Stimulated activated CD8-positive, alpha-beta memory T cell treated with anti-CD3 and anti-CD28 coated beads, Interleukin-4, amount 100 ng/mL, for 48 hours (primary cell): ENCODE measurements at places on chromosomes 4 and X.

DNA sequence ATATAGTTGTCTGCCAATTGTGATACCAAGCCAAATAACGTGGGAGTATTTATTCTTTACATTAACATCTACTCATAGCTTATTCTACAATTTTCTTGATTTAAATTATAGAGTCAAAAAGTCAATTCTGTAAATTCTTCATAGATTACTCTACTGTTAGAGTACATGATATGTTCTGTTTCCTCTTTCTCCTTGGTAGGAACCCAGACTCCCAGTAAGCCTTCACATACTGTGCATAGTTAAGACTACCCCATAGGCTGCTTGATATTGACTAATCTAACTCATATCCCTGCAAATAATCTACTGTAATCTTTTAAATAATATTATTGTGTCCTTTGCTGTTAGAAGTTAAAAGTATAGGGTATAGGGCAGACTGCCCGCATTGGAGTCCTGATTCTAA is 35.4 kb downstream of the BANK1 start:
- no peak for DNase-seq

DNA sequence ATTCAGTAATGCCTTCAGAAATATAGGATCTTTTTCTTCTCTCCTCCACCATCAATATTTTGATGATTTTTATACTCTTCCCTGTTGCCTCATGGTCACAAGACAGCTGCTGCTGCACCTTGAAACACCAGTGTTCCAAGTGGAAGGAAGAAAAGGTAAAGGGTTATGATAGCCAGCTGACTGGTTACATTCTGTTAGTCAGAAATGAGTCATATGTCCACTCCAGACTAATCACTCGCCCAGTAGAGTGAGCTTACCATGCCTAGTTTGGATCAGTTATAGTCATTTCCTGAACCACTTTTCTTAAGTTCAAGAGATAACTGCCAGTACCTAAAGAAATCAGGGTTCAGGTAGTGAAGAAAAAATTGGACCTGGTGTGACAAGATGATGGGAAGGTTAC is 532.3 kb upstream of the SMIM31 start:
- DNase-seq = no peak

DNA sequence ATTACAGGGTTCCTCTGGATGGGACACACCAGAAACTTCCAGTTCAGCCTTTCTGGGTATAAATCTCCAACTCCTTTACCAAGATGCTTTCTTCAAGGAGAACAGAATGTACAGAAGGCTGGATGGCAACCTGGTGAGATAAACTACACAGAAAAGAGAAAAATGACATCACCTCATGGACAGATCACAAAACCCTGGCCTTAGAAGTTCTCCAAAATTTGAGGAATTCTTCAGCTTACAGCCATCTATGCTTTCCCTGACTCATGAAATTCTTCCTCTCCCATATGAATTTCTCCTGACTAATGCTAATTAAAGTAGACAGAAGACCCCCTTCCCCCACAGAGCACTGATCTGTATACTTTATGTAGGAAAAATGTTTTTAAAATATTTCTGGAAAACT is 345.4 kb downstream of the STIM2 start:
- no peak for DNase-seq

GRCh38 chr4:10046471-10046870 is 25.2 kb upstream of the SLC2A9 start:
- DNase-seq = no peak

DNA sequence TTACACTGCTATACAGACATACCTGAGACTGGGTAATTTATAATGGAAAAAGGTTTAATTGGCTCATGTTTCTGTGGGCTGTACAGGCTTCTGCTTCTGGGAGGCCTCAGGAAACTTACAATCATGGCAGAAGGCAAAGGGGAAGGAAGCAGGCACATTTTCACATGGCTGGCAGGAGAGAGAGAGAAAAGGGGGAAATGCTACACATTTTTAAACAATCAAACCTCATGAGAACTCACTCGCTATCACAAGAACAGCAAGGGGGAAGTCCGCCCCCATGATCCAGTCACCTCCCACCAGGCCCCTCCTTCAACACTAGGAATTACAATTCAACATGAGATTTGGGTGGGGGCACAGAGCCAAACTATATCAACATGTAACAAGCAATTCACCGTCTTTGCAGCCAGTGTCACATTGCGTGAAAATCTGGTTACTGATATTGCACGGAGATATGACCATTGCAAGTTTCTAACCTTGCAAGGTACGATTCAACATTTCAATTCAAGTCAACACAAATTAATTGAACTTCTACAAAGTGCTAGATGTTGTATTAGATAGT is 61.7 kb upstream of the RELL1 start:
- DNase-seq = no peak

DNA sequence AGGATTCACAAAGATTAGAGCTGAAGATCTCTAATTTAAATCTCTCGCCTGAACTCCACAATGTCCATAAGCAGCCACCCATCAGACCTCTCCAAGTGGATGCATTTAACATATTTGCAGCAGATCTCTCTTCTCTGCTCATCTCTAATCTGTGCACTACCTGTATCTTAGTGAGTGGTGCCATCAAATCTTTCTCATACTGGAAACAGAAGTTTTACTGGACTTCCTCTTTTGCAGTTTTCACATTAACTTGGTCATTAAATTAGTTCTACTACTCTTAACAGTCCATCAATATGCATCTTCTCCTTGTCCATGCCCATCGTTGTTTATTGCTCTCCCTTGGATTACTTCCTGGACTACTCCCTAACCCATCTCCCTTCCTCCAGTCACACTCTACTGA is 488.5 kb downstream of the IL15 start:
- DNase-seq = no peak

GRCh38 chrX:66017659-66018170 is 22.2 kb downstream of the VSIG4 start:
- no peak for DNase-seq

GRCh38 chr4:130183096-130183495 is 1087.1 kb downstream of the C4orf33 start:
- DNase-seq = no peak

DNA sequence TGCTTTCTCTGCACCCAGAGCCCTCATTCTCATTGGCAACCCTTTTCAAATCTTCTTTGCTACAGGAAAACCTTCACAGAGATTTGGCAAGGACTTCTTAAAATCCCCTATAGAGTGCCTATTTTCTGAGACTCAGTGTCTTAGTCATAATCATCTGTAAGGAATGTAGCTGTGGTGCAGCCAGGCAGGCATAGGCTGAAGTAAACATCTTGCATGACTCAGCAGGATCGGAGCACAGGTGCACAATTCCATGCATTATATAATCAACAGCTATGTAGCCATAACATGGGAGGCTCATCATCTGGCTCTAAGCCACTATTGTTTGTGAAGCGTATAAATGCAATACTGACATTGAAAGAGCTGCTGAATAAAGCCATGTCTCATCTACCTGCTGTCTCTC is 368.8 kb downstream of the MAGEE1 start:
- no peak for DNase-seq

DNA sequence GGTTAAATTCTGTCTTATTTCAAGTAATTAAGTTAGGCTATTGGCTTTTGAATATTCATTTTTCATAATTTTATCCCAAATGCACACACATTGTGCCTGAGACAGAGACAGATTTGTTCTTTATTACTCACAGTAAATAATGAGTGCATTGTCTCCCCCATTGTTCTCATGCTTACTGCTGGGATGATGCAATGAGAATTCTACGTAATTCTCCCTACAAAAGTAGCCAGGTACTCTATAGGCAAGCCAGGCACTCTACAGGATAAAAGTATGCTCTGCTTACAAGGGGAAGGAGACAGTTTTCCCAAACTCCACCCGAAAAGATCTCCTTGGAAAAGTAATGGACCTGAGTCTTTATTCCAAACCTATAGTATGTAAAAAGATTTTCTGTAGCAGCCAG is 1890.7 kb upstream of the PCDH10 start:
- no peak for DNase-seq

GRCh38 chrX:45485719-45486118 is 285.0 kb upstream of the DIPK2B start:
- DNase-seq = no peak

DNA sequence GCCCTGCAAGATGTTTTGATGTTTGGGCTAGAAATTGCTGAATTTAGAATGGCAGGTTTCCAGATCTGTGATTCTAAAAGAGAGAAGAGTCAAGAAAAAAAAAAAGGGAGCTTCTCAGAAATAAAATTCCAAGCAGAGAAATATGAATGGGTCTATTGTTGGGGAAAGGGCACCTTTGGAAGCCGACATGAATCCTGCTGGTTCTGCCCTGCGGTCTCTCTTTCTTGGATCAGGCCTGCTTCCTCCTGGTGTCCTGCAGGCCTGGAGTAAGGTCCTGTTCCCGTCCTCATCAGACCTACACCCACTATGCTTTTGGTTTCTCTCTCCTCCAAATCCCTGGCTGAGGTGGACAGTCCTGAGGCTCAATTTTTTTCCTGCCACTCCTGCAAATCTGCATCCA is 109.8 kb upstream of the TRIM2 start:
- DNase-seq = no peak

- no peak for DNase-seq
These were observed 97.1 kb downstream of the MRPL1 start for GRCh38 chr4:77959566-77960338.

- no peak for DNase-seq
These were observed 6.1 kb downstream of the UBQLN2 start for GRCh38 chrX:56569378-56570057.

DNA sequence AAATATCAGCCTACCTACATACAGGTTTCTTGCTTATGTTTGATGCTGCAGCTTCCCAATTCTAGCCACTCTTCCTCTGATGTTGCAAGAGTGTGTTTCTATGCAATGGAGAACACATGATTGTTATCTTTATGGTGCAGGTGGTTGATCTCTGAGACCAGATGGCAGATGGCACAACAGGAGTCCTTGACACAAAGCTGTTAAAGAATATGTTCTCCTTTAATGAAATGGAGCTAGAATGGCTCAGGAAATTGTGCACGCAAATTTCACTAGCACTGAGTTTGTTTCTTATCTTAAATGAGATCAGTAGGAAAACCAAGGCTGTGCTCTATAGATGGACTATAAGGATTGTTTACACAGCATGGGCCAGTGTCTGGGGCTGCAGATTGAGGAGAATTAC is 29.9 kb upstream of the TTC29 start:
- DNase-seq = no peak

- DNase-seq = no peak
These were observed 141.8 kb upstream of the PRDX4 start for GRCh38 chrX:23525531-23525930.

DNA sequence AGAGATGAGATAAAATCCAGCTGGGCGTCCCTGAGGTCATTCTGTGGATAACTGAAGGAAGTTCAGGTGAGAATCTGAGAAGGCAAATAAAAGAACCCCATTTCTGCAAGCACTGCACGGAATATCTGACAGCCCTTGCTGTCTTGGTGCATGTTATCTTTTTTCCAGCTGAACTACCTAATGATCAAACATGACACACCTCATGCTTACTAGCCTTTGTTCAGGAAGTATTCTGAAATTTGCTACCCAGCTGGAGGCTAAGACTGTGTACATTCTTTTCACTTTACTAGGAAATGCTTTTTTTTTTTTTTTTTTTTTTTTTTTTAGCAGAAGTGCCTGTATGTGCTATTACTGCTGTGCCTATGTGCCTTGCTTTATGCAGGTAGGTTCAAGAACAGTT is 718.1 kb downstream of the SMARCA1 start:
- no peak for DNase-seq

GRCh38 chrX:52078131-52078530 is 9.1 kb upstream of the MAGED4B start:
- no peak for DNase-seq

- DNase-seq = no peak
These were observed 39.4 kb downstream of the GSX2 start for GRCh38 chr4:54139332-54139731.

DNA sequence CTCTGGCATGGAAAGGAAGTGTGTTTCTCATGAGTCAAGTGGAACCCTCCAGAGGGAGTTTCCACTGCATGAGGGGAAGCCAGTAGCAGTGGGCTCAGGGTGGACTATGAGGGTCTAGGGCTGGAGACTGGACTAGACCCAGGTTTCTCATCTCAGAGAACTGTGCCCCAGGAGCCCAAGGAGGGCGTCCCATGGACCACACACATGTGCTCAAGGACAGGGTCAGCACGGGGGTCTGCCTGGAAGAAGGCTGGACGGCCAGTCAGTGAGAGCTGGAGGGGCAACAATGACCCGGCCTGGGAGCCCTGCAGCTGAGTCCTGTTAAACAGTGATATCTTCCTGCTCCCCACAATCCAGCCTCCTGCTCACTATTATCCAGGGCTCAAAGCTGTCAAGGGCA is 5.8 kb upstream of the CTSO start:
- DNase-seq = no peak

GRCh38 chr4:6008092-6008551 is 10.1 kb downstream of the C4orf50 start:
- no peak for DNase-seq
